ENCODE measurements at places on chromosomes 13 and 19.
A peak's percentile ranks its signal among the peaks of the same experiment; 100 is the strongest.

GRCh38 chr19:41871573-41872383 is 5.3 kb upstream of the CD79A start:
- no peak for DNase-seq

DNA sequence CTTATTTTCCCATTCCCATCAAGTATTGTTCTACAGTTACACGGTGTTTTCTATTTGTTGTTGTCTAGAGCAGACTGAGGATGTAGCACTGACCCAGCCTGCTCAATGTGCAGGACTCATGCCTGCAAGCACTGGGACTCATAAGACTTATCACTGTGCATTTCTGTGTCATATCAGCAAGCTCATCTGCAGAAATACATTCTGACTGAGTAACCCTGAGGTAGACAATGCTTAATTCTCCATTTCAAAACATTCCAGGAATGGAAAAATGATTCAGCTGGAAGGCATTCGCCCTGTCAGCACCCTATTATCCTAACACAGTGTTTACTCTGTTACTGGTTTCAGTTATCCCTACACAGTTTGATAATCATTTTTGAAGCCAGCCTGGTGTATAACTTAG is 2506.4 kb downstream of the PCDH9 start:
- DNase-seq, result peak; percentile 1

DNA sequence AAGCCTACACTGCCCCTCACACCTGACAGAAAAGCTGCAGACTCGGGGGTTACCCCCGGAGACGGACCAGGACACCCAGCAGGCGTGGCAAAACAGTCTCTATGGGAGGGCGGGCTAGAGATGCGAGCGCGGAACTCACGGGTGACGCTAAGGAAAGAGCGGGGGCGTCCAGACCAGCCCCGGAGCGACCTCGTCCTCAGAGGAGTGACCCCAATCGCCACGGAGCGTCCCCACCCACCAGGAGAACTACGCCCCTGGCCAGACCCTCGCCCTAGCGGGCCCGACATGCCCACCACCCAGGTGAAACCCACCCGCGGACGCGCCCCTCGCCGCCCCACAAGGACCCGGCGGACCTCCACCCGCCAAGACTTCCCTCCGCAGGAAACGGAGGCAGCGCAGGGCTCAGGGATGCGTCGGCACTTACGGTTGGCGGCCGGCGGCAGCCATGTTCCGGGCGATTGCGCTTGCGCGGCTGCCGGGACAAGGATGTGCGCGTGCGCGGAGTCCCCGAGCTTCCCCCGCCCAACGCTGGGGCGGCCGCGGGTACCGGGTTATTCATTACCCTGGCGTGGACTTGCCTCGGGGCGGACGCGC is at the start of gene ZNF329:
ZNF329 (minus strand) TSS at position 462 of the 594 bp plus-strand sequence. CDS start 21,286 bp downstream, outside the sequence.
- DNase-seq, result peak; percentile 99

GRCh38 chr13:79880818-79881217 is 399.9 kb downstream of the NDFIP2 start:
- no peak for DNase-seq

GRCh38 chr19:18046059-18046718 is 38.2 kb downstream of the ARRDC2 start:
- peak; percentile 66 for DNase-seq

DNA sequence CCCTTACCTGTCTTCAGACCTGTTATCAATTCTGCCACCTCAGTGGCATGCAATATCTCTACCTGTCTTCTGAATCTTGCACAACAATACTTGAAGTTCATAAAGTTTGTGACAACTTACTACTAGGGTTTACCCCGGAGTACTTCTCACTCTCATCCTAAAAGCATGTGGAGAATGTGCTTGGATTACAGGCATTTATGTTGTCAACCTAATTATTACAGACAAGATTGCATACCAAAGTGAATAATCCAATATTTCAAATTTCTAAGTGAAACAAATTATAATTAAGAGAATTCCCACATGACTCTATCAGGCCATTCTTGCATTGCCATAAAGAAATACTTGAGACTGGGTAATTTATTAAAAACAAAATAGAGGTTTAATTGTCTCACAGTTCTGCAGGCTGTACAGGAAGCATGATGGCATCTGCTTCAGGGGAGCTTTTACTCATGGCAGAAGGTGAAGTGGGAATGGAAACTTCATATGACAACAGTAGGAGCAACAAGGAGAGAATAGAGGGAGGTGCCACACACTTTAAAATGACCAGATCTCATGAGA is 661.0 kb upstream of the SPRY2 start:
- no peak for DNase-seq

DNA sequence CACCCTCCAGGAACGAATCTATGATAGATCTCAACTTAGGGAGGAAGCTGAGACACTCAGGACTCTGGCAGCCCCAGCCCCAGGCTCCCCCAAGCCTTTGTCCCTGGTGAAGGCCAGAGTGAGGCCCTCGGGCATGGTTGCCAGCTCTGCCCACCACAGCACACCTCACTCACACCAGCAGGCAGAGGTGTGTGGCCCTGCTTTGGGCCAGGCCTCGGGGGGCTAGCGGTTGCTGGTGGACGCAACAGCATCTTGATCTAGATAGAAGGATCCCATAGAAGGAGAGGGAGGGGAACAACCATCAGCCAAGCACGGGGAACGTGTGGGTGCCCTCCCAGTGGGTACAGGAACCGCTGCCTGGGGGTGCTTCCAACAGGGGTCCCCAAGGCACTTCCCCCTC is 36.7 kb downstream of the DNMT1 start:
- peak; percentile 2 for DNase-seq

GRCh38 chr13:45659536-45659935 is 42.6 kb upstream of the CBY2 start:
- DNase-seq, result no peak

DNA sequence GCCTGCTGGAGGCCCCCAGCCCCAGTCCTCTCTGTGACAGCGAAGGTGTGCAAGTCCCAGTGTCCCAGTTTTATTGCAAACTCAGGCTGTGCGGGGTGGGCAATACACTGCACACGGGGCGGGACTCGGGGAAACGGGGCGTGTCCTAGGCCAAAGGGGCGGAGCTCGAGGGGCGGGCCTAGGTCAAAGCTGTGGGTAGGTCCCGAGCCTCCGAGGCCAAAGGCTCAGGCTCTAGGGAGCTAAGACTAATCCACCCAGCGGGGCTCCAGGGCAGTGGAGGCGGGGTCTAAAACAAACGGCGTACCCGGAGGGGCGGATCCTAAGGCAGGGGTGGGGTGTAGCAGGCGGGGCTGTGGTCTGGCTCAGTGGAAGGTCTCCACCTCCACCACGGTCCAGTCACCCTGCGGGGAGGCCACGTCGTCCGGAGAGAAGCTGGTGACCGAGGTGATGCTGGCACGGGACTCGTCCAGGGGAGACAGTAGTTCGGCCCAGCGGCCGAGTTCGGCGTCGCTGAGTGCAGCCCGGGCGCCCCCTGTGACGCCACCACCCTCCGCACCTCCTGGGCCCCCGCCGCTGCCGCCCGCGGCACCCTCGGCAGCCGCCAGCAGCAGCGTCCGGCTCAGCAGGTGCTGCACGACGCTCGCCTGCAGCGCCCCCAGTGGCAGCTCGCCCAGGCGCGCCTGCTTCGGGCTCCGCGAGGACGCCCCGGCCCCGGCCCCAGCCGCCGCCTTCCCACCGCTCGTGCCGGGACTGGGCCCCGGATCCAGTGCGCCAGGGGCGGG is 5.3 kb downstream of the PRR36 start:
- peak; percentile 88 for DNase-seq

DNA sequence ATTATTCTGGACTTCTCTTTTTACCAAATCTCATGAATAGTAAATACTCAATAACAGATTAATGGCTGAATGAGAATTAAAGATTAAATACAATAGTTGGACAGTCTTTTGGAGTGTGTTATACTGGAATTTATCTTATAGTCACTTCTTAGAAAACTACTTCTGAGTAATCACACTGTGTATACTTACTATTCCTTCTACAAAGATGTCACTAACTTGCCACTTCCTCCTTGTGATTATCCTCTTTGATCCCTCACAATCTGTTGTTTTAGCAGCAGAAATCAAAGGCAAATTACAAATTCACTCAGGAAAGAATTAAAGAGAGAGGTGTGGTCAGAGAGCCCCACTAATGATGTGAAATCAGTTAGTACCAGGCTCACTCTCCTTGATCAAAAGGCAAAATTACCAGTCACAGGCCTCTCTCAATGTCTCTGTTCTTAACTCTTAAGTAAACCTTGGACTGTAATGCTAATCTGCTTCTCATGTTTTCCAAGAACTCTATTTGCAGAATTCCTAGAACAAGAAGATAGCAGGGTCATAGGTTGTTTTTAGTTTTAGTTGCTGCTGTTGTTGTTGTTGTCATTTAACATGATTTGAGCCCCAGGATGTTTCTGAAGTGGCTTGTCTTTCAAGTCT is 37.3 kb upstream of the FNDC3A start:
- DNase-seq, result no peak

GRCh38 chr13:40569024-40569350 is 97.5 kb downstream of the FOXO1 start:
- DNase-seq, result no peak

GRCh38 chr13:91141543-91142061 is 205.9 kb upstream of the MIR17HG start:
- no peak for DNase-seq

- DNase-seq, result no peak
These were observed 4.6 kb downstream of the KLF12 start for GRCh38 chr13:74129500-74130191.

DNA sequence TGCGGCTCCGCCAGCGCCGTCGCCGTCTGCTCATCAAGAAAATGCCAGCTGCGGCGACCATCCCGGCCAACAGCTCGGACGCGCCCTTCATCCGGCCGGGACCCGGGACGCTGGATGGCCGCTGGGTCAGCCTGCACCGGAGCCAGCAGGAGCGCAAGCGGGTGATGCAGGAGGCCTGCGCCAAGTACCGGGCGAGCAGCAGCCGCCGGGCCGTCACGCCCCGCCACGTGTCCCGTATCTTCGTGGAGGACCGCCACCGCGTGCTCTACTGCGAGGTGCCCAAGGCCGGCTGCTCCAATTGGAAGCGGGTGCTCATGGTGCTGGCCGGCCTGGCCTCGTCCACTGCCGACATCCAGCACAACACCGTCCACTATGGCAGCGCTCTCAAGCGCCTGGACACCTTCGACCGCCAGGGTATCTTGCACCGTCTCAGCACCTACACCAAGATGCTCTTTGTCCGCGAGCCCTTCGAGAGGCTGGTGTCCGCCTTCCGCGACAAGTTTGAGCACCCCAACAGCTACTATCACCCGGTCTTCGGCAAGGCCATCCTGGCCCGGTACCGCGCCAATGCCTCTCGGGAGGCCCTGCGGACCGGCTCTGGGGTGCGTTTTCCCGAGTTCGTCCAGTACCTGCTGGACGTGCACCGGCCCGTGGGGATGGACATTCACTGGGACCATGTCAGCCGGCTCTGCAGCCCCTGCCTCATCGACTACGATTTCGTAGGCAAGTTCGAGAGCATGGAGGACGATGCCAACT is 24.4 kb upstream of the KCTD15 start:
- DNase-seq, result no peak

DNA sequence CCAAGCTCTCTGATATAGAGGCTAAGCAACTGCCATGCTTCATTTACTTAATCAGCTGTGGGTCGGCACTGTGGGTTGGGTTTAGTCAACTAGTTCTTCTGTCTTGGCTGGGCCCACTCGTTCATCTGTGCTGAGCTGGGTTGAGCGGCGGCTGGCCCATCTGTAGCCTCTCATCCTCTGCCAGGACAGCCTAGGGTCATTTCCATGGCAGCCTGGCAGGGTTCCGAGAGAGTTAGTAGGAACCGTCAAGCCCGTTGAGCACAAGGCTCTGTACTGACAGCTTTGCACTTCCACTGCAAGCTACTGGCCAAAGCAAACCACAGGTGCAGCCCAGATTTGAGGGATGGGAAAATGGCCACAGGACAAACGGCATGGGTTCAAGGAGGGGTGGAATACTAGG is 6.6 kb upstream of the ZNF835 start:
- no peak for DNase-seq

GRCh38 chr19:55354698-55355212 is at the start of gene COX6B2:
Gene COX6B2 (minus strand): TSS chr19:55354719. CDS start chr19:55354521, 198 bp downstream.
- no peak for DNase-seq

DNA sequence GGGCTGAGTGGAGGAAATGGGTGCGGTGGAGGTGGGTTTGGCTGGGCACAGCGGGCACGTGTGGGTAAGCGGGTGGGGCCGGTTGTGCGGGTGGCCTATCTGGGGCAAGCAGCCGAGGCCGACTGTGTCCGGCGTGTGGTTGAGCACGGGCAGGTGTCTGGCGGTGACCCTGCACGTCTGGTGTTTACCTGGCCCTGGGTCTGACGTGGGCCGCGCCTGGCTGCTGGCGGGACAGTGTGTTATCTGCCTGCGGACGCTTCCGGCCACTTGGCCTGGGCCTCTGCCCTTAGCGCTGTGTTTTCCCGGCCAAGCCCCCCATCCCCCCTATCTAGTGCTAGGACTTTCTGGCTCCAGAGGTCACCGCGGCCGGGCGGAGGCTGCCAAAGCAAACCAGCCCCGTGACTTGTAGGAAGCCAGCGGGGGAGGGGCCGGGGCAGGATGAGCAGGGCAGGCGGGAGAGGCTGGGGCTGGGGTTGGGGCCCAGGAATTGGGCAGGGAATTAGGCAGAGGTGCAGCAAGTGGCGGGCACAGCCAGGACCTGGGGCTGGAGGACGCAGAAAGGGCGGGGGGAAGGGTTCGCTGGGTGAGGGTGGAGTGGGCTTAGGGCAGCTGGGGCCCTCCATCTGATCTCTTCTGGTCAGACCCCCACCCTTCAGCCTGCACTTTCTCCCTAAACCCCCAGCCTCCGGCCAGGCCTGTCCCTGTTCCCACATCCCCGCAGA is 534 bp upstream of the HPN start:
- DNase-seq, result peak; percentile 65

- DNase-seq, result no peak
These were observed 1351.8 kb upstream of the PCDH20 start for GRCh38 chr13:62767473-62767872.

DNA sequence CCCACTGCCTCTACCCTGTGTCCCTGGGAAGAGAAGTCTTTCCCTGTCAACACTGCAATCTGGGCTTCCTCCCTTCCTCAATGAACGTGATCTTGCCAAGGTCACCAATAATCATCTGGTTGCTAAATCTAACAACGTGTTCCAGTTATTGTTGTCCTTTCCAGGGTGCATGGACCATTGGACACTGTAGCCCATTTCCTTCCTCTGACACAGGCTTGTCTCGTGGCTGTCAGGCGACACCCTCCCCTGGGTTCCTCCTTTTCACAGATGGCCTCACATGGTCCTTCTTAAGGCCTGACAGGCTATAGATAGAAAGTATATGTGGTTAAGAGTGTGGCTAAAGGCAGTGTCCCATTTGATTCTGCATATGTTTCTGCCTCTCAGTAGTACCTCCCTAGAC is 67.7 kb upstream of the STARD13 start:
- DNase-seq, result no peak

DNA sequence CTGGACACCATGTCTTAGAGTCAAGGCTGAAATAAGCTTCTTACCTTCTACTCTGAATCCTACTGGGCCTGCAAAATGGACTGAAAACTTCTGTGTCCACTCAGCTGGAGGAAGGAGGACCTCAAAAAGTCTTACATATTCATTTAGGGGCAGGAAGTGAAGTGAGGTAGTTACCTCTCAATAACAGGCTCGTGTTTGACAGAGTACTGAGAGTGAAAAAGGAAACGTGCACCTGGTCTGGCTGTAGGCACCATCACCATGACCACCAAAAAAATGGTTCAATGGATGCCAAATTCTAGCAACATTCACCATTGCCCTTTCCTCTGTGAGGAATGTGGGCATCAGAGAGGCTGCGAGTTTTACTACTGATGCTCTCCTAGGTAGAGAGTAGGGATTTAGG is 176.2 kb downstream of the RFC3 start:
- DNase-seq, result no peak

- DNase-seq, result no peak
These were observed 10.3 kb upstream of the MYCBP2 start for GRCh38 chr13:77337159-77337558.

- DNase-seq, result no peak
These were observed 24.4 kb upstream of the GPR12 start for GRCh38 chr13:26784704-26785639.

GRCh38 chr19:53019684-53020083 is 6.0 kb downstream of the ERVV-1 start:
- no peak for DNase-seq
